ENCODE measurements at places on chromosomes 6 and 20.
A peak's percentile ranks its signal among the peaks of the same experiment; 100 is the strongest.

DNA sequence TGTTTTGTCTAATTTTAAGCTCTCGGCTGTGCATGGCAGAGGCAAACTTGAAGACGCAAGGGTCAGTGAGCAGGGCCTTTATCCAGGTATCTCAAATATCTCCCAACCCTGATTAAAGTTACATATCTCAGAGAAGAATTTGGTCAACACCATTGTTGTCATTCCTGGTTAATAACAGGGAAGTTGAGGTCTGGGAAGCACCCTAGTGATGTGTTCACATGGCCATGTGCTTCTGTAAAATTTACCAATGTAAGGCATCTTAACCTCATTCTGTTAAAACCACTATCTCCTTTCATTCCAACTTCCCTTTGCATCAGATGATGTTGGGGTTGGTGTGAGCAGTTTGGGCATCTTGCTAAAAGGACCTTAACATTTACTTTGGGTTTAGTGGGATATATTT is 4.0 kb upstream of the FAM110A start:
- no peak for DNase-seq

GRCh38 chr20:9877932-9878495 is 39.1 kb upstream of the PAK5 start:
- DNase-seq: no peak

- no peak for DNase-seq
Observed at GRCh38 chr20:50920997-50921396, 10.2 kb downstream of the ADNP start.

DNA sequence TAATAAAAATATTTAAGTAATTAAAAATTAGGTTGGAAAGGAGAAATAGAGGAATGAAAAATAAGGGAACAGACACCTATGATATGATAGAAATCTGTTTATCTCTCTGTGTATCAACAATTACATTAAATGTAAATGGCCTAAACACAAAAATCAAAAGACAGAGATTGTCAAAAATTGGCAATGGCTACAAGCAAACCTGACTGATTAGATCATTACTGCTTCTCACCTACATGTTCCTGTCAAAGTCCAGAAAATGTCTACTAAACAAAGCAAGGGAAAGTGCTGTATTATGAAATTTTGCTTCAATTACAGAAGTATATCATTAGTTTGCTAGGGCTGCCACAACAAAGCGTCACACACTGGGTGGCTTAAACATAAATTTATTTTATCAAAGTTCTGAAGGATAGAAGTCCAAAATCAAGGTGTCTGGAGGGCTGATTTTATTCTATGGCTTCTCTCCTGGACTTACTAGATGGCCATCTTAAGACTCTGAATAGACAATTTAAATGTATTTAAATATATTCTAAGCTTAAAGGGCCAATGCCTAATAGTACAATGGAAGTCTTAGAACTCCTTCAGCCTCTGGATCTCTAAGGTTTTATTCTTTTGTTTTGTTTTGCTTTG is 6.3 kb downstream of the ME1 start:
- DNase-seq: no peak

GRCh38 chr6:52491203-52492069 is 71.3 kb downstream of the EFHC1 start:
- no peak for DNase-seq

- no peak for DNase-seq
Observed at GRCh38 chr20:46060301-46060881, 29.4 kb downstream of the NCOA5 start.

- DNase-seq: no peak
Observed at GRCh38 chr20:63117661-63118302, 98.1 kb downstream of the YTHDF1 start.

DNA sequence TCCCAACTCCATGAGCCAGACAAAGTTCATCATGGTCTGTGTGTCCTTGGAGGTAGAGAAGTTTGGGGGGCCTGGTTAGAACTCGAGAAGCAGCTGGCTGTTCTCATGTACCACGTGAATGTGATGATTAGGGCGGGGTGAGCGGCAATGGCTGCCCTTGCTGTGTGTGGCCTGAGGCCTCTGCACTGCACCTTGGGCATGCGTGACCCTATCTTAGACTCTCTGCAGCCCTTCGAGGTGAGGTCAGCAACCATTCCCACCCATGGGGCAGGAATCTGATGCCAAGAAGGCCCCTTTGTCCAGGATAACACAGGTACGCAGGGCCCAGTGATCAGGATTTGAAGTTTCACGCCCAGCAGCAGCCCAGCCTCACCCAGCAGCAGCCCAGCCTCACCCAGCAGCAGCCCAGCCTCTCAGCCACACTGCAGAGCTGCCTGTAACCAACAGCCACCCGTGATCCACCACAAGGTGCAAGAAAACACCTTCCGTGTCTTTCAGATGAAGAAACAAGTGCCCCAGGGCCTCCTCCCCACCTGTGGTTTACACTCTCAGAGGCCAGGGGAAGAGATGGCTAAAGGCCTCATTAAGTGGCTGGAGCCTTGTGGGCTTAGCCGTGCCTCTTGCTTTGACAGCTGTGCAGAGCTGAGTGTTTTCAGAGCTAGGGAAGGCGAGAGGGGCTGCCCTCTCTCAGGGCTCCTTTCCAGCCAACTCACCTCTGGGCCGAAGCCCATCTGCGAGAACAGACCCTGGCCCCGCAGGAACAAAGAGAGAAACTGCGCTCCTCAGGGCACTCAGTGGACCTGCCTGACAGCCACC is 195.2 kb upstream of the CDH4 start:
- no peak for DNase-seq

DNA sequence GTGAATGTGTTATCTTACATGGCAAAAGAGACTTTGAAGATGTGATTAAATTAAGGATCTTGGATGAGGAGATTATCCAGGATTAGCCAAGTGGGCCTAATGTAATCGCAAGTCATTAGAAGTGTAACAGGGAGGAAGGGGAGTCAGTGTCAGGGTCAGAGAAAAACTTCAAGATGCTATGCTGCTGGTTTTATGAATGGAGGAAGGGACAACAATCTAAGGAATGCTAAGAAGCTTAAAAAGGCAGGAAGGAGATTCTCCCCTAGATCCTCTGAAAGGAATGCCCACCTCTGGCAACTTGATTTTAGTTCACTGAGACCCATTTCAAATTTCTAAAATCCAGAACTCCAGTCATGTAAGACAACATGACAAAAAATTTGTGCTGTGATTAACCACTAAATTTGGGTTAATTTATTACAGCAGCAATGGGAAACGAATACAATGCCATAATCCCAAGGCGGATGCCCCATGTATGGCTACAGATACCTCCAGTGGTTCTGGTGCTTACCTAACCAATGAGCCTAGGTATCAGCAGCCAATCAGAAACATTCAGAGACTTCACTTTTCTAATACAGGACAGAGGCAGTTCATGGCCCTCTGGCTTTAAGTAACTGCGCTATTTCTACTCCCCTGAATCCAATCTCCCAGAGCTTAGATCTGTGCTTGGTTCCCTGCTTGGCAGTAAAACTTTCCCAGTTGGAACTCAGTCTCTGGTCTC is 3.6 kb upstream of the TAAR8 start:
- no peak for DNase-seq

GRCh38 chr20:15162079-15162647 is 824.8 kb upstream of the FLRT3 start:
- no peak for DNase-seq

GRCh38 chr6:19571176-19571575 is 266.0 kb upstream of the ID4 start:
- DNase-seq: no peak

- DNase-seq: no peak
Observed at GRCh38 chr20:15919118-15919517, 654.1 kb downstream of the KIF16B start.

DNA sequence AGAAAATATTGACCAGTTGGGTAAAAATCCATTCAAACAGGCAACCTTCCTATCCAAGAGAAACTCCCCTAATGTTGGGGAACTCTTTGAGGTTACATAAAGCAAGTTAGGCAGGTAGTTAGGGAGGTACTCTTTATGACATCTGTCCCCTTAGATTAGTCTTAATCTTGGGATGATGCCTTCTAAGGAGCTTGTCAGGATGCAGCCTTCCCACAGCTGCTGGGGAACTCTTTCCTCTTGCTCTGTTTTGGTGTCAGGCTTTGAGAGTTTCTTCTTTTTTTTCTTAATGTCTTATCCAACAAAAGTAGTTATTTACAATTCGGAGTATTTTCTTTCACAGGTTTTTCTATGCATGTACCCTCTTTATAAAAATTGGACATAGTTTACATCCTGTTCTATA is 194.8 kb downstream of the CDKAL1 start:
- DNase-seq: no peak

DNA sequence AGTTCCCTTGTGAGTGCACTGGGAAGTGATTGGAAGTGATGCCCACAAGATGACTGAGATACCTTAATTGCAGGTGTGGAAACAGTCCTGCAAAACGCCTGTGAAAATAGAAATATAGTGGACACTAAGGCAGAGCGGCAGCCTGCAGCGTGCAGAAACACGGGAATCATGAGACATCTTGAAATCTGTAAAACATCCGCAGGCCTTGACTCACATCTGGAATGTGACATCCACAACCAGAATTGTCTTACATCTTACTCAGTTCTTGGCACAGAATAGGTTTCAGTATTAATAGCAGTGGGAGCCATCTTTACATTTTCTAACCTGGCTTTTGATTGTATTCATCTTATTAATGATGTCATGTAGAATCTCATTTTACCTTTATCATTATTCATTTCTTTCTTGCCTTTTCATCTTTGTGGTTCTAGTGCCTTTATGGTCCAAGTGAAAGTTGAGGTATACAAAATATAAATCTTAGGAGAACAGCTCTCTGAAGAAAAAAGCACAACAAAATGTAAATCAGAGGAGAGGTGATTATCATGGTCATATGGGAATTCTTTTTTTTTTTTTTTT is 44.6 kb downstream of the CDYL start:
- no peak for DNase-seq

- DNase-seq: no peak
Observed at GRCh38 chr20:24649787-24650490, 180.5 kb downstream of the SYNDIG1 start.

- no peak for DNase-seq
Observed at GRCh38 chr20:40477805-40478204, 211.2 kb downstream of the MAFB start.

DNA sequence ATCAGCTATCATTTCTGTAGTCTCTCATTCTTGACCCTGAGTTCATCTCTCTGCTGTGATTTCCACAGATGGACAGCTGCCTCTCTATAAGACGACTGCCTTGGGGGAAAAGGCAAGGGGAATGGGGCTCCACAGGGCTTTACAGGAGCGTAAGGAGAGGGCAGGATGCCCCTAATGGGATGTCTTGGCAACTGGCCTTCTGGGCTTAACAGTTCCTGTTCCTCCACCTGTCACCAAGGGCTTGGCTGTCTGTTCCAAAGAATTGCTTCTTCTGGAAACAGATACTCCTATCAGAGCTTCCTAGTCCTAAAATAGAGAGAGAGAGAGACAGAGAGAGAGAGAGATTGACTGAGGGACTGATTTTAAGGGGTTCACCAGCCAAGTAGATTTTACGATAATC is 181.9 kb downstream of the TMEM200A start:
- DNase-seq: no peak

- no peak for DNase-seq
Observed at GRCh38 chr6:4401408-4402368, 266.3 kb upstream of the ECI2 start.

- DNase-seq: peak; percentile 82
Observed at GRCh38 chr20:32483351-32484224, 101.5 kb downstream of the NOL4L start.

GRCh38 chr6:44221291-44221960 is 2.0 kb upstream of the SLC29A1 start:
- DNase-seq: peak; percentile 81

GRCh38 chr6:27669624-27670301 is 196.9 kb upstream of the ZNF184 start:
- DNase-seq: no peak

DNA sequence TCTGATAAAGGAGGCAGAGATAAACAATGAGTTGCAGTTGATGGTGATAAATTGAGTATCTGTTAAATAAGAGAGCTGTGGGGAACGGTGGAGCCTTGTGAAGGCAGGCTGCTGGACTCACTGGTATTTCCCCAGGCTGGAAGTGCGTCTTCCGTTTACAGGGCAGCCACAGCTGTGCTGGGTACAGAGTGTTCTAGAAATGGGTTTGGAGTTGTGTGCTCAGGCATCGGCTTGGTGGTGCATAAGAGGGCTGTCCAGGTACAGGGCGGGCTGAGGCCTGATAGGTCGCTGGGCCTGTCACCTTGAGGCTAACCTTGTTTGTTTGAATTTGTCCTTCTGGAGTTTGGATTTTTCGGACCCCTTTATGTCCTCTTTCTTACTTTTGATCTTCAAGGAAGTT is 39.3 kb downstream of the ARID1B start:
- DNase-seq: no peak

- no peak for DNase-seq
Observed at GRCh38 chr20:34543463-34544056, 15.0 kb upstream of the MAP1LC3A start.

Data from CD4-positive, alpha-beta T cell treated with Interleukin-17A for 4 hours (primary cell).